ENCODE measurements at places on chromosomes 2 and 18.

- no peak for DNase-seq
Measured at GRCh38 chr2:158191076-158191895, 89.6 kb downstream of the UPP2 start.

DNA sequence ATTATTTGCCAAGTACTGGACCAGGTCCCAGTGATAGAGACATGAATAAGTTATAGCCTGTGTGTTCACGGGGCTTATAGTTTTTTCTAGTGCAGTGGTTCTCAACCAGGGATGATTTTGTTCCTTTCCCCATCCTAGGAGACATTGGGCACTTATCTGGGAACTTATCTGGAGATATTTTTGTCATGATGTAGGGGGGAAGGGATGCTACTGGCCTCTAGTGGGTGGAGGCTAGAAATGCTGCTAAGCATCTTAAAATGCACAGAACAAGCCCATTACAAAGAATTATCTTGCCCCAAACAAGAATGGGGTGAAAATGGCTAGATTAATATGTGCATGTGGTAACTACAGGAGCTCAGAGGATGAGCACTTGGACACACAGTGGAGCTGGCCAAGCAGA lies 75.2 kb downstream of the KLHL29 start:
- no peak for DNase-seq

GRCh38 chr2:96397756-96398530 lies 62.4 kb downstream of the NCAPH start:
- no peak for DNase-seq

GRCh38 chr2:232420073-232420454 lies 13.4 kb downstream of the ALPG start:
- no peak for DNase-seq

DNA sequence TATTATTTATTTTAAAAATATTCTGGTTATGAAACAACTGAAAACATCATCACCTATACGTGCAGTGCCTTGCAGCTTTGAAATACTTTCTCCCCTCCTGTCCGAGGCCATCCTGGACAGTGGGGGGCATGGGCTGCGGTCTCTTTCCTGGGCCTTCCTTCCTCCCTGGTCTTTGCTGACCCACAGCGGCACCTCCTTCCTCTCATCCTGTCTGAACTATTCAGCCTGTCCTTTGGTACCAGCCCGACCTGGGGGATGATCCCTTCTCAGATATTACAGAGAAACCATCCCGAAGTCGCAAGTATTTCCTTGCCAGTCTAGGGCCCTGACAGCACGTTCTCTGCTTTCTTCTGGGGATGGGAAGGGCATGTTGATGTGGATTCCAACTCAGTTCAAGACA lies 736.6 kb upstream of the HS6ST1 start:
- DNase-seq = no peak

DNA sequence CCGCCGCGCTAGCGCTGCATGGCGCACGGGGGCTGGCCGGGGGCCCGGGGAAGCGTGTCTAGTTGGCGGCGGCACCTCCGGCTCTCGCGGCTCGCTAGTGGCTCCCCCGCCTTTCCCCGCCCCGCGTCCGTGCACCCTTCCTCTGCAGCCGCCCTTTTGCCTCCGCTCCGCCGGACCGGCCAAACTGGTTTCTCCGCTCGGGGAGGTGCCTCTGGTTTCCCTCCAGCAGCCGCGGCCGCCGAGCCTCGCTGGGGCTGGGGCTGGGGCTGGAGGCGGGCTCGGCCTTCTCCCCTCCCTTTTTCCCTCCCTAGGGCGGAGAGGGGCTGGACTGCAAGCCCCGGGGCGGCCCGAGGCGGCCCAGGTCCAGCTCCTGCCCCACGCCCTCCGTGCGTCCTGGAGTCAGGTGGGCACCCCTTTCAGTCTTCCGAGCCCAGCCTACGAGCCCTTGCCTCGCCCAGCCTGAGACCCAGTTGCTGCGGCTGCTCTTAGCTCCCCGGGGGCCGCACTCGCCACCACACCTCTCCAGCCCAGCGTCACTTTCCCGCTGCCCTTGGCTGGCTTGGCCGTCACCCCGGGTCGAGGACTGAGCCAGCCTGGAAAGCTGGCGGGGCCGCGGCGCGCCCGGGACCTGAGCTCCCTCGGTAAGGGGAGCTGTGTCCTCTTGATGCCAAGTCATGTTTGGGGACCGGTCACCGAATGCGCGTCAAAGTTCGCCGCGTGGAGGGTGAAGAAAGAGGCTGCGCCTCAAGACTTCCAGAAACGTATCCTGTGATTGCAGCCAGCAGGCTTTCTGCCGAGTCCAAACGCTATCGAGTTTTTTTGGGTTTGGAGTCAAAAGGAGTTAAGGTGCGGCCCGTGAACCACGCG lies at the start of gene ATP8B1:
Gene ATP8B1, minus strand, starts transcription at position 213 of the 867 bp plus-strand sequence. CDS start 71,508 bp downstream, outside the sequence.
- DNase-seq = no peak

- no peak for DNase-seq
Measured at GRCh38 chr2:144163592-144163991, 356.3 kb downstream of the ZEB2 start.

- peak; percentile 40 for DNase-seq
Measured at GRCh38 chr18:6414723-6415417, at the start of gene L3MBTL4. Gene L3MBTL4, minus strand, starts transcription at chr18:6414911. Its CDS starts 103,286 bp downstream, at chr18:6311625.

DNA sequence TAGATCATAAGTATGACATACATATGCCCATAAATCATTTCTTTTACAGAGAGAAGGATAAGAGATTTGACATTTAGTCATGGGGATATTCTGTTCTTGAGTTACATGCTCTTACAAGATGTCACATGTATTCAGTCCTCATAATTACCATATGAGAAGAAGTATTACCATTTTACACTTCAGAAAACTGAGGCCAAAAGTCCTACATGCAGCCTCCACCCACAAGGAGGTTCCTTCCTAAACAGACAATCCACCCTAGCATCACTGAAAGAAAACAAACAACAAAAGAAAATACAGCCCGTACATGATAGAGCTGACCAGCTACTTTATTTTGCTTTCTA lies 335.1 kb downstream of the SETBP1 start:
- DNase-seq = no peak

GRCh38 chr2:71456617-71457016 lies 3.3 kb downstream of the DYSF start:
- no peak for DNase-seq

All from caudate nucleus (tissue), 63 donors.